ENCODE measurements at places on chromosomes 4 and X.

DNA sequence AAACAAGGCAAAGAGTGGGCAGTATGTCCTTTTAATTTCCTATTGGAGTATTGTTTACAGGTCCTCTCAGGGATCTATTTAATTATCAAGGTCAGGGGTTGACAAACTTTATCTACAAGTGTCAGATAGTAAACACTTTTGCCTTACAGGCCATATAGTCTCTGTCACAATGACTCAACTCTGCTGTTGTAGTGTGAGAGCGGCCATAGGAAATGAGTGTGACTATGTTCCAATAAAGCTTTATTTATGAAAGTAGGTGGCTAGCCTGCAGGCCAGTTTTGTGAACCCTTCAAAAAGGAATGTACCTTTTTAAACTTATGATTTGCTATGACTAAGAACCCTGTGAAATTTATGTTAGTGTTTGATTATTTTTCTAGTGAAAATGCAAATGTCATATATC lies 156.1 kb downstream of the GPAT3 start:
- no peak for DNase-seq

- no peak for DNase-seq
Observed at GRCh38 chr4:71553605-71554004, 214.8 kb downstream of the SLC4A4 start.

DNA sequence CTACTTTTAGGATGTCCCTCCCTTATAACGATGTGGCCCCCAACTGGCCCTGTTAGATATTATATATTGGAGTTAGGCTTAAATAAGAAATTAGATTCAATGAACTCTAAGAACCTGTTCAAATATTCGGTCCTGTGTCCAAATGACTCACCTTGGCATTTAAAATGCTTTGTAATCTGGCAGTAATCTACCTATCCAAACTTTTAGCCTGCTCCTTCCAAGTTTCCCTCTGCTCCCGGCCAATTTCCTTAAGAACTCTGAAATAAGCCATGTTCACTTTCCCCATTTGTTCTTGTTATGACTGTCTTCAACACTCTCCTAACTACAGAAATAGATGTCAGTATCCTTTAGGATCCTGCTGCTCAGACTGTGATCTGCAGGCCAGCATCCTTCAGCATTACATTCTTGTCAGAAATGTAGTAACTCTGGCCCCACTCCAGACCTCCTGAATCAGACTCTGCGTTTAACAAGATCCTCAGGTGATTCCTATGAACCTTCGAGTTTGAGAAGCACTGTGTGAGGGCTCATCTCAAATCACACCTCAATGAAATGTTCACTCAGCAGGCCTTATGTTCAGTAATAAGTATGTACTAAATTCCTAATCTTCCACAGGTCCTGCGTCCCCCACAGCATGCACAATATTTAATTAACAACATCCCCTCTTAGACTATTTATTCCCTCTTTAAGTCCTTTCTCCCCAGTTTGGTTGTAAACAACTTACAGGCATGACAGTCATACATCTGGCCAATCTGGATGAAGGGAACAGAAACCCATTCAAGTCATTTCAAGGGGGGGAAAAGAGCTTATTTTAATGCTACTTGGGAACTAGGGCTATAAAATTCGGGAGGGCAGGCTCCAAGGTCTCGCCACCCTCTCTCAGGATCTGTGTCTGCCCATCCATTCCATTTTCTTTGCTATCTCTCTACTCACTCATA lies 3.0 kb downstream of the ATP8A1 start:
- DNase-seq: no peak

DNA sequence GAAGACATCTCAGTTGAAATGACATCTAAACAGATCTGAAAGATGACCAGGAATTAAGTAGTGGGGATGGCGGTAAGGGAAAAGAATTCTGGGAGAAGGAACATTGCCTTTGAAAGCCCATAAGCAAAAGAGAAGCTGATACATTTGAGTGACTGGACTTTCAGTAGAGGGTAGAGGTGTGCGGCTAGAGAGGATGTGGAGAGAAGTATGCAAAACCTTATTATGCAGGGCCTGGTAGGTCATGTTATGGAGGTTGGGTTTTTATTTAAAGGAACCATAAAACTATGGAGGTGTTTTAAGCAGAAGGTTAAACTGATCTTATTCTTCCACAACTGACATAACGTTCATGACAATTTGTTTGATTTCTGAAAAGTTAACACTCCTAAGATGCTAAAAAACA lies 36.3 kb downstream of the RPS6KA3 start:
- DNase-seq: no peak

GRCh38 chr4:7618361-7618760 lies 183.6 kb upstream of the PSAPL1 start:
- DNase-seq: no peak

DNA sequence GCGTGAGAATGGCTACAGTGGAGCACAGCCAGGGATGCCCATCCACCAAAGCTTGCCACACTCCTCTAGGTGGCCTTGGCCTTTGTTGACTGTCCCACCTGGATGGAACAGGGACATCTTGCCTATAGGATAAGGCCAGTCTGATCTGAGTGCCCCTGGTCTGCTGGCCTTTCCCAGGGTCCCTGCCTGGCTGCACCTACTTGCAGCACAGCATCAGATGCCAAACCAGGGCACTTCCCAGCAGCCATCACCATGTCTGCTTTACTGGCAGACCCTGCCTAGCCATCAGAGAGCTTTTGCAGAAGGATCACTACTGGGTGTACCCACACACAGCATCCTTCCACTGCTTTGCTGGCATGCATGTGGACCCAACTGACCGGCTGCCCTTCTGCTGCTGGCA lies 143.2 kb downstream of the GABRA3 start:
- no peak for DNase-seq

GRCh38 chr4:15587649-15588048 lies 67.5 kb downstream of the FBXL5 start:
- DNase-seq: no peak

DNA sequence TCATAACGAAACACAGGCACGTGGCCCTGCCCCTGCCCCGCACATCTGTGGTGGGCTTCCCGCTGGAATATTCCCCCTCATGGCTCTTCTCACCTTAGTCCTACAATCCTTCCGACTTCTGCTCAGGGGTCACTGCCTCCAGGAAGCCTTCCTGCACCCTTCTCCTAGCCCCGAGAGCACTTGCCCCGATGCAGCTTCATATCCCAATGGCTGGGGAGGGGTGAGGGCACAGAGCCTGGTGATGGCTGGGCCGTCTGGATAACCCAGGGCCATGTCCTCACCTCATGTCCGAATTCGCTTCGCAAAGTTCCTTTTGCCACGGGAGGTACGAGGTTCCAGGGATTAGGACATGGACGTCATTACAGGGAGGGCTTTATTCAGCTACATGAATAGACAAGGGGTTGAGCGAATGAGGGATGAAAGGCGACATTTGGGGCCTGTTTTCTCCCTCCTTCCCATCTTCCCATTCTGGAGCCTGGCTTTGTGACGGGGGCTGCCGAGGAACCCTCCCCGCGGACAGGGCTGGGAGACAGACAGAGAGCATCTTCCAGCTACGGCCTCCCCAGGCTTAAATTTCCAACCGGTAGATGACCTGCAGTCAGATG lies 35.5 kb upstream of the HMX1 start:
- no peak for DNase-seq

- DNase-seq: no peak
Observed at GRCh38 chr4:105155426-105155825, 8.8 kb downstream of the TET2 start.

DNA sequence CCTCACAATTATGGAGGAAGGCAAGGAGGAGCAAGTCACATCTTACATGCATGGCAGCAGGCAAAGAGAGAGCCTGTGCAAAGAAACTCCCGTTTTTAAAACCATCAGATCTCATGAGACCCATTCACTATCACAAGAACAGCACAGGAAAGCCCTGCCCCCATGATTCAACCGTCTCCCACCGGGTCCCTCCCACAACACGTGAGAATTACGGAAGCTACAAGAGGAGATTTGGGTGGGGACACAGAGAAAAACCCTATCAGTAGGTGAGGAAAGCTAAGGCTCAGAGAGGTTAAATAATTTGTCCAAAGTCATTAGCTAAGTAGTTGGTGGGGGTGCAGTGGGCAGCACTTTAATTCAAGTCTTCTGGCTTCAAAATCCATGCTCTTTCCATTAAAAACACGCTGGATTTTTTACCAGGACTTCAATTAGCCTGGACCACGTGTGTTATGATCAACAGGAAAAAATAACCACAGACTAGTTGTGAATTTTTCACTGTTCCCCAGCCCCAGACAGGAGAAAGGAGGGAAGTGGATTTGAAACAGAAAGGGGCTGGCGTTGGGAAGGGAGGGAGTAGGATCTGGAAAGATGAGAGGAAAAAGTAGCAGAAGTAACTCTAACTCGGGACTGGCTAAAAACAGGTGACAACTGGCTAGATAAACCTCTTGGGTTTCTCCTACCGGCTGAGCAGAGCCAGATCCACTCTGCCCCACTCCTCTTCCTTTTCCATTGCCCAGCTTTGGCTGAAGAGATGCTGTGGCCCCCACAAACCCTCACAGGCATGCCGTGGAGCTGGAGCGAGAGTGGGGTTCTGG lies 986 bp downstream of the MTMR8 start:
- DNase-seq: no peak

- no peak for DNase-seq
Observed at GRCh38 chr4:100869276-100869675, 351.5 kb upstream of the EMCN start.

GRCh38 chrX:118074196-118074595 lies 42.4 kb downstream of the KLHL13 start:
- no peak for DNase-seq

DNA sequence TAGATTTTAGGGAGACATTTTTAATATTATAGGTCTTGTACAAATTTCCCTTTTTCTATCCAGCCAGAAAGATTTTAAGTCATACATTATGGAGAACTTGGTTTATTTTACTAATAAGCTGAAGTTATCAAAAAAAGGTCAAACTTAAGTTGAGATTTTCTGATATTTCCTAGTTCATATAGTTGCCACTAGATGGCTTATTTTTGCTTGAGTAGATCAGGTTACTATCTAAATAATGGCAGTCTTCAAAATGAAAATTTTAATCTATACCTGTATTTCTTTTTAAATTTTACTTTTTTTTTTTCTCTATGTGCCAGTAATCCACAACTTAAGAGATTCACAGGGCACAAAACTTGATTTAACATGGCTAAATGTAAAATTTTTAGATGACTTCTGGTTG lies 52.3 kb downstream of the USP9X start:
- DNase-seq: no peak

- no peak for DNase-seq
Observed at GRCh38 chr4:7059662-7060061, 8.2 kb downstream of the GRPEL1 start.

- no peak for DNase-seq
Observed at GRCh38 chrX:112896051-112896450, 55.4 kb upstream of the AMOT start.

DNA sequence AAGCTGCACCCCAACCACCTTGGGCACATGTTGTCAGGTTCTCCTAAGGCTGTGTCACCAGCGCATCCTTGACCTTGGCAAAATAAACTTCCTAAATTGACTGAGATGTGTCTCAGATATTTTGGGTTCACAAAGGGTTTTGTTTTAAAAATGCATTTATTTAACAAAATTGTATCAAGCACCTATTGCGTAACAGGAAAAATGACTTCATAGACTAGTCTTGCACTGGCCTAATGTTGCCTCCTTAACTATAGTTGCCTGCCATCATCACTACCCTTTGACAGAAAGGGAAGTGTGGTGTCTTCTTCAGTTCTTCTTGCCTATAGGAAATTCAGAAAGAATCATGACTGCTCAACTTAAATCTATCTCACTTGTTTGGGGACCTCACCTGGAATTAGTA lies 374.2 kb downstream of the SH2D1A start:
- DNase-seq: no peak

- no peak for DNase-seq
Observed at GRCh38 chr4:107252571-107252970, 216.5 kb upstream of the DKK2 start.

DNA sequence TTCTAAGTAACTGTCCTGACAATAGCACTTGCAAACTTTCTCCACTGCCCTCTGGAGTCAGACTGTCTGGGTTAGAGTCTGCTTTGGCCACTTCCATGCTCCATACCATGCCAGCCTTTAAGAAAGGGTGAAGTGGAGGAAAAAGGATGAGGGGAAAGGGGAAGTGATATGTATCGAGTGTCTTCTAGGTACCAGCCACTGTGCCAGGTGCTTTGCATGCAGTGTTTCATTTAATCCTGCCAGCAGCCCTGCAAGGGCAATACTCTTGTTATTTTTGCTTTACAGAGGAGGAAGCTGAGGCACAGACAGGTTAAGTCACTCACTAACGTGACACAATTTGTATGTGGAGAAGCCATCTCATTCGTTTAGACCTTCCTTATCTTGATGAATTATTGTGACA lies 55.6 kb downstream of the RTL9 start:
- DNase-seq: no peak

DNA sequence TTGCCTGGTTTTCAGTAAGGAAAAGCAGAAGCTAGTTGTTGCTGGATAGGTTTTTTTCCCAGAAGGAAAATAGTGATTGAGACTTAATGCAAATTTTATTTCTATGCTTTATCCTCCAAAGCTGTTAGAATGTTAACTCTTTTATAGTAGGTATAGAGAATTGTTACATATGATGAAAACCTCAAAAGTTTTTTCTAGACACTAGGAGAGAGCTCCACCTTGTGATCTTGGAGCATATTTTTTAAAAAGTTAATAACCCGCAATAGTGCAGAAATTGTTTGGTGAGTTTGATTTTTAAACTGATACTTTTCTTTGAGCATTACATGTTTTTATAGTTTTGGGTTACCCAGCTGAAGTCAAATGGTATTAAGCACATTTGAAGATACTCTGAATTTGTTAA lies 56.5 kb downstream of the STAG2 start:
- DNase-seq: no peak

DNA sequence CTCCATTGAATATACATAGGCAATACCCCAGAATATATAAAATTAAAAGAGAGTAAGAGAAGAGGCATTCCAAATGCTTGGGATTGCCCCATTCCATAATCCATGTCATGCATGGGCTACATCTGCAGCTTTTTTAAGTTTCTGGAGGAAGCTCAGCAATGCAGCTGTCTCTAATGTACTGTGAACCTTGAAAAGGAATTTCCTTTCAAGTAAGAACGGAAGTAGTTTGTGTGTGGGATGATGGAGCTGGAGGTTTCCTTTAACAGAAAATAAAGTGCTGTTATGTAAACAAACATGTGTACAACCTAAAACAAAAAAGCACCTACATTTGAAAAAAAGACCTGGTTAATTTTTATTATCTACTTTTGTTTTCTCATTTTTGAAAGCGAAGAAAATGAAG lies 303.5 kb downstream of the BMPR1B start:
- DNase-seq: no peak

DNA sequence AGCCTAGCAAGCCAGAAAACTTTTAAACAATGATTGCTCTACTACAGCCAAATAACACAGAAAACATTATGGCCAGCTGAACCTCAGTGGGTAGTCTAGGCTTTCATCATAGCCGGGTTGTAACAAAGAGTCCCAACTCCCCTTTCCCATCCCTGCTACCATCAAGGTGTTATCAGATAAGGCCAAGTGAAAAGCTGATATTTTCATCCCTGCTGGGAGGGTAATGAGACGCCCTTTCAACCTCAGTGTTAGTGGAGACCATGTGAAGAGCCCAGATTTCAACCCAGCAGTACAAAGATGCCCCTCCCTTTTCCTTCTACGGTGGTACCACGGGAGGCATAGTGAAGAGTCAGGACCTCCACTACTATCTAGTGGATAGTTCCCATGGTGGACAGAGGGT lies 433.7 kb downstream of the GPM6A start:
- DNase-seq: no peak

Measured in stimulated activated CD8-positive, alpha-beta memory T cell treated with anti-CD3 and anti-CD28 coated beads, Interleukin-15, amount 100 ng/mL, for 4 hours (primary cell).